Ecto neural progenitor cell (in vitro differentiated cells): ENCODE measurements at places on chromosomes 13 and 19.

DNA sequence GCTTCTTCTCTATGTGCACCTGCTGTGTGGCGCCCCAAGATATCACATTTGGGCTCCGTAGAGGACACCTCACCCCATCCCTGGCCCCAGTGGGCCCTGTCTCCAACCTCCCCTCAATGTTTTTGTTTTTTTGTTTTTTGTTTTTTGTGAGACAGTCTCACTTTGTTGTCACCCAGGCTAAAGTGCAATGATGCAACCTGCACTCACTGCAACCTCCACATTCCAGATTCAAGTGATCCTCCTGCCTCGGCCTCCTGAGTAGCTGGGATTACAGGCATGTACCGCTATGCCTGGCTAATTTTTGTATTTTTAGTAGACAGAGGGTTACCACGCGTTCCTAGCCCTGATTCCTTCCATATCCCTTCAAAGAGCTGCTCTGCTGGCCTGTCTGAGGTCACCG, 26.9 kb upstream of the TUBGCP3 start:
- no peak for DNase-seq

GRCh38 chr19:48837051-48837524, 797 bp upstream of the HSD17B14 start:
- peak; percentile 97 for DNase-seq

DNA sequence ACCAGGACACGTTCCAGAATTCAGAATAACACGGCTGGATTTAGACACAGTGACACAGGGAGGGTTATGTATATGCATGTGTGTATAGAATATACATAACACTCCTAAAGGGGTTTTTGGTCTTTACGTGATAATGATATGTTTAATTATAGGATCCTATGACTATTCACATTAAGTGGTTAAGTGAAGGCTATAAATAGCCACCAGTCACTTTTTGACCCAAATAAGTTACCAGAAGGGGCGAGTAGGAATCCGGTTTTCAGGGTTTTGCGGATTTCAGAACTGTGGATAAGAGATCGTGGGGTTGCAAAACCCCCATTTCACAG, 6.9 kb downstream of the ANGPTL6 start:
- no peak for DNase-seq

DNA sequence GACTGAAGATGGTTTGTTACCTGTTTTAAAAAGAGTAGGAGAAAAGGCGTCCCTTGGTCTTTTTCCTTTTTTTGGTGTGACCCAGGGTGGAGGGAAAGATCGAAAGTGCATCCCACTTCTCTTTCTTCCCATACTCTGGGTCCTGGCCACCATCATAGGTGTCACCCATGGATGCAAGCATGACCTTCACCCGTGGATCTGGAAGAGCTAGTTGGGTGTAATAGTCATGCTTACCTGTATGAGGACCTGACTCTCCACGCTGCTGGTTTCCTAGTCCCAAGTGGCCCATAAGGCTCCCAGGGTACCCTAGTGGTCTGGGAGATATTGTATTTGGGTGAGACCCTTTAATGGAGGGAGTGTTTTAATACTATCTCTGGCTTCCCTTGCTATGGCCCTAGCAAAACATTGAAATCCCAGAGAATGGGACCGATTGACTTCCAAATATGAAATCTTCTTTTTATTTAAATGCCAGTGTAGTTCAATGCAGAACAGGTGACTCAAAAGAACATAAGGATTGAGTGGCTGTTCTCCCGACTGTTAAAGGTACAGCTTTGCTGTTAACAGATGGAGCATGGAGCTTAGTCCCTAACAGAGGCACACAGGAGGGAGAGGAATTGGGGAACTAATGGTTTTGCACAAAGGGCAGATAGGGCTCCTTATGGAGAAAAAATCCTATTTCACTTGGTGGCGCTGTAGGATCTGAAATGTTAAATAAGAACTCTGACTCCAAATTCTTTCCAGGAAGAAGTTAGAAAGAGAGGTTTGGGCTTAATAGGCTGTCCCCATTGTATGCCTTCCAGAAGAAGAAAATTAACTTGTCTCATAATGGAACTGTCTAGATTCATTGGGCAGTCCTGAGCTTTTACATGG, 7.0 kb upstream of the ZNF550 start:
- DNase-seq: no peak

- no peak for DNase-seq
Observed at GRCh38 chr19:1397838-1398237, 3.5 kb downstream of the GAMT start.

- DNase-seq: no peak
Observed at GRCh38 chr13:35252536-35253205, 223.8 kb downstream of the MAB21L1 start.

DNA sequence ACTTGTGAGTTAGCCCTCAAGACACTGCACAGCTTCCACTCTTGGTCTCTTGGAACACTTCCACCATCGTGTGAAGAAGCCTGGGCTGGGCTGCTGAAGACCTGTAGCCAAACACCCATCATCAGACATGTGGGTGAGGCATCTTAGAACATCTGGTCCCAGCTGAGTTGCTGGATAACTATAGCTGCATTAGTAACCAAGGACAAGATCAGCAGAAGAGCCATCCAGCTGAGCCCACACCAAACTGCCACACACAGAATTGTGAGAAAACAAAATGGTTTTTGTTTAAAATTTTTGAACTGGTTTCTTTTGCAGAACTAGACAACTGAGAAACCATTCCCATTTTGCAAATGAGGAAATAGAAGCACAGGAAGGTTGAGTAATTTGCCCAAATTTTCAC, 56.2 kb downstream of the CCNE1 start:
- no peak for DNase-seq

DNA sequence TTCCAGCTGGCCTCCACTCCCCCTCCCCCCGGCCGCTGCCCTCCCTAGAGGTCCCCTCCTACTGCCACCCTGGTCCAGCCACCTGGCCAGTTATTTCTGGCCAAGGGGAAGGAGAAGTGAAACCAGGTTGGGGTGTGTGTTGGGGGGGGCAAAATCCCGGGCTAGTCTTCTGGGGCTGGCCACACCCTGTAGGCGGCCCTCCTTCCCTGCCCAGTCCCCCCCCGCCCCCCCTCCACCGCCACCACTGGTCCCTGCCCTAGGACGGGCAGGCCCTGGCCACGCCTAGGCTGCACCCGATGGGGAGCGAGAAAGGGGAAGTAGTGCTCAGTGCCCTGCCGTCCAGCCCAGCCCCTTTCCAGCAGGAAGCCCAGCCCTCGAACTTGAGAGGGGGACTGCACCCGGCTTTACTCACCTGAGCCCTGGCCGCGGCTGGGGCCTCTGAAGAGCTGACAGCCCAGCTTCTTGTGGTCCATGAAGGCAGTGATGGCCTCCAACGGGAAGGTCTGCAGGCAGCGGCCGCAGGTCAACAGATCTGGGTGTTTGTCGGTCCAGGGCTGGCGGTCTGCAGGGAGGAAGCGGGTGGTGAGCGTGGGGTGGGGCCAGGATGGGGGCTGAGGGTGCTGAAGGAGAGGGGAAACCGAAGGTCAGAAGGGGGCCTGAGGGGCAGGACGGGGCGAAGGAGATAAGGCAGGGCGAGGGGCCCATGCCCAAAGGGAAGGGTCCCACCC, 813 bp downstream of the ZNF296 start:
- peak; percentile 64 for DNase-seq

DNA sequence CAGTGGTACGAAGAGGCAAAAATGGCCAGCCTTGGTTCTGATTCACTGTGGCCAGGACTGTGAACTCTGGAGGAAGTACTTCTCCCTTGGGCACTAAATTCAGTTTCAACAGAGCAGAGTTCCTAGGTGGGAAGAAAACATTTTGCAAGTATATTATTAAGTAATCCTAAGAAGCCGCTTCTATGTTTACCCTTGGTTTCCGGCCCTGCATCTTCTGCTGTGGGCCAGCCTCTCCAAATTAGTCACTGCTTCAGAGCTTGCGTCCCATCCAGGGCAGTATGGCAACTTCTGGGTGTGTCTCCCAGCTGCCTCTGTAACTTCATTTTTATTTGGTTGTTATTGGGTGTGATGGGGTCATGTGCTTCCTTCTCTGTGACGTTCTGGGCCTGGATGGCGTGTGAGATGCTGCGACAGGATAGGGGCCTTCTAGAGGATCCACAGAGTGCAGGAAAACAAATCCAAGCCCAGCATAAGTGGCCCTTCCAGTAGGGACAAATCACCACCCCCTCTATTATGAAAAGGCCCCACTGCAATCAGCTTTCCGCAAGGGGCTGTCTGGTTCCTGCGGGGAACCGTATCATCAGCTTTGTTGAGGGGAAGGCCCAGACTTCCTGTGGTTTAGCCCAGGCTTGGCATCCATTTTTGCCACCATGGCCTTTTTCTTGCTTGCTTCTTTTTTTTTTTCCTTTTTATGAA, 55.1 kb upstream of the C1QTNF9 start:
- no peak for DNase-seq

GRCh38 chr19:18143902-18144301, 9.1 kb upstream of the PIK3R2 start:
- no peak for DNase-seq

- DNase-seq: no peak
Observed at GRCh38 chr13:73307481-73307880, 248.7 kb downstream of the KLF5 start.

GRCh38 chr13:97786510-97786909, 167.0 kb upstream of the IPO5 start:
- no peak for DNase-seq

GRCh38 chr13:112671359-112671758, 18.5 kb upstream of the ATP11A start:
- DNase-seq: peak; percentile 32

- DNase-seq: no peak
Observed at GRCh38 chr13:75202981-75203380, 279.0 kb downstream of the TBC1D4 start.

DNA sequence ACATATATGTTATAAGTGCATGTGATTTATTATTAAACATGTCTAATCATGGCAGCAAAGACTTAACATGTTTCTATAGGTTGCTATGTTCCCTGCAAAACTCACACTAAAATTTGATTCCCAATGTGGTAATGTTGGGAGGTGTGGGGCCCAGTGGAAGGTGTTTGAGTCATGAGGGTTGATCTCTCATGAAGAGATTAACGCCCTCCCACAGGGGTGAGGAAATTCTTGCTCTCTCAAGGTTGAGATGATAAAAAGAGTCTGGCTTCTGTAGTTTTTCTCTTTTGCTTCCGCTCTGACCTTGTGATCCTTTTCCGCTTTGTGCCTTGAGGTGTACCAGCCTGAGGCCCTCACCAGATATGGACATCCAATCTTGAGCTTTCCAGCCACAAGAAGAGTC, 737.5 kb upstream of the SLITRK5 start:
- no peak for DNase-seq

GRCh38 chr19:34217952-34218817, 36.2 kb upstream of the GARRE1 start:
- DNase-seq: no peak

GRCh38 chr13:111961651-111962192, 105.2 kb upstream of the SOX1 start:
- DNase-seq: no peak

- no peak for DNase-seq
Observed at GRCh38 chr13:101265934-101266333, 150.4 kb downstream of the NALCN start.

GRCh38 chr19:29928831-29929230, 13.2 kb upstream of the URI1 start:
- DNase-seq: no peak

- DNase-seq: no peak
Observed at GRCh38 chr19:49752701-49753100, 10.4 kb downstream of the TSKS start.

- DNase-seq: no peak
Observed at GRCh38 chr13:45949161-45949560, 97.6 kb upstream of the SIAH3 start.

- DNase-seq: no peak
Observed at GRCh38 chr19:6358003-6358402, 3.3 kb upstream of the CLPP start.

DNA sequence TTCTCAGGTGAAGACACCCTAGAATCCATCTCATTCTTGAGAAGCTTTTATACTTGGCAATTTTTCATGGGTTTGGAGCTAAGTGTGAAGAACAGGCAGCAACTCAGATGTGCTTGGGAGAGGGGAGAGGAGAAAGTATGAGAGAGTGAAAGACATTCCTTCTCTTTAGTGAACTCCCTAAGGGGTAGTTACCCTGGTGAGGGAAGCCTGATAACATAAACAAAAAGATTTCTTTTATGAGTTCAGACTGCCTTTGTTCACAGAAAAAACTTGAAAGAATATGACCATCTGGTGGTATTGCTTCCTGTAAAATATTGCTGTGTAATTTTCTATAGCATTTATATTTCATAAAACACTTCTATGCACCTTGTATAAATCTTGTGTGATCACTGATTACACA, at the start of gene STOML3:
Gene STOML3 (minus strand): TSS at position 139 of the 400 bp plus-strand sequence. CDS start 110 bp downstream, at position 29.
- DNase-seq: no peak

- DNase-seq: no peak
Observed at GRCh38 chr19:2809387-2810140, 10.1 kb upstream of the ZNF554 start.

- no peak for DNase-seq
Observed at GRCh38 chr19:12411893-12412292, 10.8 kb upstream of the ZNF799 start.

- DNase-seq: no peak
Observed at GRCh38 chr19:49643466-49643865, 1.5 kb downstream of the SCAF1 start.

DNA sequence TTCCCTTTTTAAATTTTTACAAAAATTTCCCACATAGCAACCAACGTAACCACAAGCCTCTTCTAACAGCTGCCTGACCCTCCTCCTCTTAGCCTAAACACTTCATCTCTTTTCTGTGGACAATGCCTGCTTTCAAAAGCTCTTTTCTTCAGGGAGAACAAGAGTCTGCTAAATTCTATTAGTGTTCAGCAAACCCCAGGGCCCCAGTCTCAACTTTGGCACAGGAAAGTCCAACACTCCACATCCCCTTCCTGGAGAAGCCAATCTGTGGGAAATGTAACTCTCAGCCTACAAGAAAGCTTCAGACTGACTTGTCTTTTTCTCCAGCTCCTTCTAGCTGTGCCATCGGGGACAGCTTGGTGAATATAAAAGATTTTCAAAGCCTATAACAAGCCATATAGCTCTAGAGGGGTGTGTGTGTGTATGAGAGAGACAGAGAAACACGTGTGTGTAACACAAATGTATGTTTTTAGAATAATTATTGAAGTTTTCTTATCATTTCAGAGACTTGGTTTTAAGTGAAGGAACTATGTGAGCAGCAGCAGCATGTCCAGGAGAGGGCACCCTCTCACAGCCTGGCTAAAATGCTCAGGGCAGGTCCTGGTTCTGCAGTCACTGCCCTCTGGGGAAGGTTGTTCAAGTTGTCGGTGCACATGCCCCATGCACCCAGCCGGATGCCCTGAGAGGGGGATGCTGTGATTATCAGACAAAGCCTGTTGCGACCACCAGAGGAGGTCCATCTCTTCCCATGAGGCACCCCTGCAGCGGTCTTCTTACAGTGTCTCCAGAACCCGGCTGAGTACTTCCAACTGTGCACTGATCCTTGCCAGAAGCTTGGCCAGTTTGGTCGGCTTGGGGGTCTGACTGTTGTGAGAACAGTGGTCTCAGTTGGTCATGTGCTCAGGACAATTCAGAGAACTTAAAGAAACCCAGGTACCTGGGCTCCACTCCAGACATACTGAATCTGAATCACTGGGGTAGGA, 34.4 kb downstream of the CCDC70 start:
- DNase-seq: peak; percentile 72

DNA sequence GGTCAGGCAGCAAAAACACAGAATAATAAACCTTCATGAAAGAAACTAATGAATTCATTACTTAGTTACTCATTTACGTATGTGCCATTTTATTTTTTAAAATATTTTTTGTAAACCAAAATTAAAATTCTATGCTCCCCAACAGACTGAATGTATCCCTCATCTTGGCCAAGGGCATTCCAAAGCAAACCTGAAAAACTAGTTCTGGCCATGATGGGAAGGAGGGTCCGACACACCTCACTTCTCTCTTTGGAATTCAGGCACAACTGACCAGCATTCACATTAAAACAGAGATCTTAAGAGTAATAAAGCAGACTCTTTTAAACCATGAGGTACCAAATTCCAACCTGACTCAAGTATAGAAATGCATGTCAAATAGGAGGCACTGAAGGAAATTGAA, 1576.9 kb upstream of the SPRY2 start:
- DNase-seq: no peak
